Keratinocyte (primary cell): ENCODE measurements at places on chromosomes 16 and 17. TPM values are rescaled to one million over a fixed set of nuclear protein-coding genes. Genes with fewer than 3 reads are reported as not detected.

- no peak for DNase-seq
- no peaks in the 10 kb centered on the region for H3K36me3 ChIP-seq
- no peak overlapping the region for H3K4me3 ChIP-seq
- peaks cover 4% of the 10 kb centered on the region for H3K4me1 ChIP-seq
- peaks cover 17% of the 10 kb centered on the region for H3K27me3 ChIP-seq
- no peak overlapping the region for H3K27ac ChIP-seq
Measured at GRCh38 chr16:27445502-27446175, 43.7 kb downstream of the IL21R start.

Gene PPM1E
- polyA plus RNA-seq, result 0.01 TPM in 2 of 3 replicates, not detected in the other

Gene CCL16
- not detected in 3 replicates for polyA plus RNA-seq

- H3K27me3 ChIP-seq, result peaks cover 58% of the 10 kb centered on the region
- H3K27ac ChIP-seq, result no peak overlapping the region
- no peak for DNase-seq
- no peaks in the 10 kb centered on the region for H3K36me3 ChIP-seq
Measured at GRCh38 chr16:1338119-1338730, 4.8 kb downstream of the BAIAP3 start.

Gene TPSD1
- not detected in 3 replicates for polyA plus RNA-seq

DNA sequence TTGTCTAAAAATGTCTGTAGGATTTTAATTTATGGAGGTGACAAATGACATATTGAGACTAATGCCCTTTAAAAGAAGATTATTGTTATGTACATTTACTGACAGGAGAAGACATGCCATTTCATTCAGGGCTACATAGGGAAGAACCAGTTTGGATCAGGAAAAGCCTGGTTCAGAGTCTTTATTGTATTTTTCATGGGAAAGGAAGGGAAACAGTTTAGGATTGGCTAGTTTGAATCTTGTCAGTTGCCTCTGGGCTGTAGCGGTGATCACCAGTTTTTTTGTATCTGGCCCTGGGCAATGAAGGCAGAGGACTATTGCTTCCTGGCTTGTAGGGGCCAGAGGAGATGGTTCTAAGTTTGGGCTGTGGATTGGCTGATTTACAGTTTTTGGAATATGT lies 31.8 kb downstream of the NSRP1 start:
- no peak for DNase-seq
- no peaks in the 10 kb centered on the region for H3K36me3 ChIP-seq
- no peak overlapping the region for H3K27ac ChIP-seq
- H3K4me3 ChIP-seq, result no peak overlapping the region
- H3K4me1 ChIP-seq, result peaks cover 6% of the 10 kb centered on the region

Gene FN3K
- 0.10 to 0.35 TPM (median 0.32 TPM) in 3 replicates for polyA plus RNA-seq

Gene NPIPA5
- 7.7 to 10.3 TPM (median 9.4 TPM) in 3 replicates for polyA plus RNA-seq

DNA sequence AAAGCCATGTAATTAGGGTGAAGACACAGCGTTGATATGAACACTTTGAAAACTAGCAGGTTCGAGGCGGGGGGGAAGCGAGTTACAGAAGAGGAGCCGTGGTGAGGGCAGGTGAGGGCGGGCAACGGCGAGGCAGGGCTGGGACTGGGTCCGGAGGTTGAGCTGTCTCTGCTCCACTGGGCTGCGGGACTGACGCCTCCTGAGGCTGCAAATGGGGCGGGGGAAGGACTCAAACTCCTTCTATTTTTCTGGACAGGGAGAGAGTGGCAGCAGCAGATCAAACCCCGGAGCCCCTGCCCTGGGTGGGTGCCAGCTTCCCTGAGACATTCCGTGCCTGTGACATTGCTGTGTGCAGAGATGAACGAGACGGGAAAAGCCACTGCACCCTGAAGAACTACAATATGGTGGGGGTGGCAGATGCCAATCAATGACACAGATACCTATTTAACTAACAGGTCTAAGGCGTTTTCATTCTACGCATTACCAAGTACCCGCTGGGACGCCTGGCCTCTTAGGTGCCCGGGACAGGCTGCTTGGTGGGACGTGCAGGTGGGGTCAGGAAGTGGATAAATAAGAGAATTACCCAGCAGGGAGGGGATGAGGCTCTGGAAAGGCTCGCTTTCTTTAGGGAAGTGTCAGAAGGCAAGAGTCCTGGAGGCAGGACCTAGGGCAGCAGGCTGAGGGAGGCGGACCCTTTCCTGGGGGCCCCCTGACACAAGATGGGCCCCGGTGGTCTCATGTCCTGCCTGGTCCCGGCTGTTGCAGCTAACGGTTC lies 30.4 kb downstream of the RPH3AL start:
- no peak overlapping the region for H3K27ac ChIP-seq
- peaks cover 4% of the 10 kb centered on the region for H3K27me3 ChIP-seq
- no peak for DNase-seq

- H3K27ac ChIP-seq, result no peak overlapping the region
- no peaks in the 10 kb centered on the region for H3K27me3 ChIP-seq
- H3K4me1 ChIP-seq, result no peaks in the 10 kb centered on the region
- H3K4me3 ChIP-seq, result no peak overlapping the region
Measured at GRCh38 chr16:80150978-80151721, 389.6 kb upstream of the DYNLRB2 start.

Gene ABCA10
- 0.14 to 0.99 TPM (median 0.46 TPM) in 3 replicates for polyA plus RNA-seq

- no peaks in the 10 kb centered on the region for H3K27me3 ChIP-seq
- H3K27ac ChIP-seq, result peak overlapping the region; percentile 99
- H3K36me3 ChIP-seq, result peaks cover 2% of the 10 kb centered on the region
Measured at GRCh38 chr17:37488009-37488604, 1.6 kb upstream of the DUSP14 start.

DNA sequence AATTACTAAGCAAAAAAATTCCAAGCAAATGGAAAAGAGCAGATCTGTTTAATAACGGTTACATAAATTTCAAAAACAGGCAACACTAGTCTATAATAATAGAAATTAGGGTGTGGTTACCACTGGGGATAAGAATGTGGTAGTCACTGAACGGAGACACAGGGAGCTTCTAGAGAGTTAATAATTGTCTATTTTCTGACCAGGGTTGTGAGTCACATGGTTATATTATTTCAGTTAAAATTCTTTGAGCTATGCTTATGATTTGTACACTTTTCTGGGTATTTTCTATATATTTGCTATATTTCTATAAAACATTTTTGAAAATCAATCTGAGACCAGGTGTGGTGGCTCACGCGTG lies 433.9 kb upstream of the MAF start:
- DNase-seq, result no peak
- no peaks in the 10 kb centered on the region for H3K36me3 ChIP-seq
- H3K4me1 ChIP-seq, result peaks cover 14% of the 10 kb centered on the region
- H3K27me3 ChIP-seq, result no peaks in the 10 kb centered on the region

- H3K27ac ChIP-seq, result no peak overlapping the region
- H3K27me3 ChIP-seq, result no peaks in the 10 kb centered on the region
- H3K36me3 ChIP-seq, result no peaks in the 10 kb centered on the region
- no peak overlapping the region for H3K4me3 ChIP-seq
- peaks cover 6% of the 10 kb centered on the region for H3K4me1 ChIP-seq
- no peak for DNase-seq
Measured at GRCh38 chr17:14815079-14815478, 450.0 kb downstream of the PMP22 start.

DNA sequence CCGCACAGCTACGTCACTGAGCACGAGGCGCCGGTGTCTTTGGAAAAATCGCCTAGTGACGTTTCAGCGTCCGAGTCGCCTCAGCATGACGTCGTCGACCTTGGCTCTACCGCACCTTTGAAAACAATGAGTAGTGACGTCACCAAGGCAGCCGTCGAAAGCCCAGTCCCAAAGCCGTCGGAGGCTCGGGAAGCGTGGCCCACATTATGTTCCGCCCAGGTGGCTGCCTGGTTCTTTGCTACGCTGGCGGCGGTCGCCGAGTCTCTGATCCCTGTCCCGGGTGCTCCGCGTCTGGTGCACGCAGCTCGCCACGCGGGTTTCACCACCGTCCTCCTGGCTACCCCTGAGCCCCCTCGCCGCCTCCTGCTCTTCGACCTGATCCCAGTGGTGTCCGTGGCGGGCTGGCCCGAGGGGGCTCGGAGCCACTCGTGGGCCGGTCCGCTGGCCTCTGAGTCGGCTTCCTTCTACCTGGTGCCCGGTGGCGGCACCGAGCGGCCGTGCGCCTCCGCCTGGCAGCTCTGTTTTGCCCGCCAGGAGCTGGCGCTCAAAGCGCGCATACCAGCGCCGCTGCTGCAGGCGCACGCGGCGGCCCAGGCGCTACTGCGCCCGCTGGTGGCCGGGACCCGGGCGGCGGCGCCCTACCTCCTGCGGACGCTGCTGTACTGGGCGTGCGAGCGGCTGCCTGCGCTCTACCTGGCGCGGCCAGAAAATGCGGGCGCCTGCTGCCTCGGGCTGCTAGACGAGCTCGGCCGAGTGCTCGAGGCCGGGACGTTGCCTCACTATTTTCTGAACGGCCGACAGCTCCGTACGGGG lies 1.5 kb downstream of the TMEM102 start:
- no peak for DNase-seq
- peaks cover 42% of the 10 kb centered on the region for H3K4me1 ChIP-seq
- H3K27ac ChIP-seq, result peak overlapping the region; percentile 95
- H3K36me3 ChIP-seq, result no peaks in the 10 kb centered on the region

GRCh38 chr17:4444782-4445473 lies 11.2 kb downstream of the SPNS3 start:
- no peaks in the 10 kb centered on the region for H3K36me3 ChIP-seq
- no peak overlapping the region for H3K4me3 ChIP-seq
- no peak overlapping the region for H3K27ac ChIP-seq
- peaks cover 23% of the 10 kb centered on the region for H3K27me3 ChIP-seq

DNA sequence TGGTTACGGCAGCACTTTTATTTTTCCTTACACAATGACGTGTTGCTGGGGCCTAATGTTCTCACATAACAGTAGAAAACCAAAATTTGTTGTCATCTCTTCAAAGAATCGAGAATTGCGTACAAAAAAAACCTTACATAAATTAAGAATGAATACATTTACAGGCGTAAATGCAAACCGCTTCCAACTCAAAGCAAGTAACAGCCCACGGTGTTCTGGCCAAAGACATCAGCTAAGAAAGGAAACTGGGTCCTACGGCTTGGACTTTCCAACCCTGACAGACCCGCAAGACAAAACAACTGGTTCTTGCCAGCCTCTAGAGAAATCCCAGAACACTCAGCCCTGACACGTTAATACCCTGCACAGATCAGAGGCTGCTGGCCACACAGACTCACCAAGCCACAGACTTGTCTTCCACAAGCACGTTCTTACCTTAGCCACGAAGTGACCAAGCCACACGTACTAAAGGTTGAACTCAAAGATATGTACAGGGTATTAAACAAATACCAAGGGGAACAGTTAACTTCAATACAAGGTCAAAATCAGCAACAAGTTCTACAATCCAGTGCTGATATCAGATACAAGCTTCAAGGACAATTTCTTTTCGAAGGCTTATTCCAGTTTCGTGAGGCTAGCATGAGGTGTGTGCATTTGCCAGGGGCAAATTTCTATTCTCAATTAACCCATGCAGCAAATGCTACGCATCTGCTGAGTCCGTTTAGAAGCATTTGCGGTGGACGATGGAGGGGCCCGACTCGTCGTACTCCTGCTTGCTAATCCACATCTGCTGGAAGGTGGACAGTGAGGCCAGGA lies 2.4 kb downstream of the ACTG1 start:
- H3K4me1 ChIP-seq, result peaks cover 4% of the 10 kb centered on the region
- peak overlapping the region; percentile 97 for H3K4me3 ChIP-seq
- peak overlapping the region; percentile 19 for H3K27ac ChIP-seq
- DNase-seq, result no peak

DNA sequence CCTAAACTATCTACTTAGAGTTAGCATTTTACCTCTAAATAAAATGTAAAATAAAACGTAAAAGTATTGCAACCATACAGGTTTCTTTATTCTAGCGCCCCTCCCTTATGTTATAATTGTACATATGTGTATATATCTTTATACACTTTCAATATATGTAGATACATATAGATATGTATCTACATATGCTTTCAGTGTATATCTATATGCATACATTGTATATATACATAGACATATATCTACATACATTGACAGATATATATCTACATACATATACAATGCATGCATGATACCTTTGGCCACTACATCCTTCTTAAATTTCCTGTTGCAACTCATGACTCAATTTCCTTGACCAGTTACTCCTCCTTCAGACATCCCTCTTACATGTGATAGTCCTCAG lies 16.7 kb downstream of the BPTF start:
- no peaks in the 10 kb centered on the region for H3K27me3 ChIP-seq
- no peak overlapping the region for H3K27ac ChIP-seq
- no peak overlapping the region for H3K4me3 ChIP-seq
- no peaks in the 10 kb centered on the region for H3K36me3 ChIP-seq

Gene SYT17
- 0.04 to 0.23 TPM in 2 of 3 replicates, not detected in the other for polyA plus RNA-seq

GRCh38 chr16:2095315-2095853 lies 40.3 kb downstream of the PKD1 start:
- peaks cover 19% of the 10 kb centered on the region for H3K36me3 ChIP-seq
- no peak overlapping the region for H3K4me3 ChIP-seq
- no peaks in the 10 kb centered on the region for H3K27me3 ChIP-seq
- no peak overlapping the region for H3K27ac ChIP-seq
- DNase-seq, result no peak

Gene TP53TG3D
- polyA plus RNA-seq, result 0.13 to 0.29 TPM (median 0.22 TPM) in 3 replicates

Gene CD79B
- 0.07 to 0.24 TPM (median 0.08 TPM) in 3 replicates for polyA plus RNA-seq

DNA sequence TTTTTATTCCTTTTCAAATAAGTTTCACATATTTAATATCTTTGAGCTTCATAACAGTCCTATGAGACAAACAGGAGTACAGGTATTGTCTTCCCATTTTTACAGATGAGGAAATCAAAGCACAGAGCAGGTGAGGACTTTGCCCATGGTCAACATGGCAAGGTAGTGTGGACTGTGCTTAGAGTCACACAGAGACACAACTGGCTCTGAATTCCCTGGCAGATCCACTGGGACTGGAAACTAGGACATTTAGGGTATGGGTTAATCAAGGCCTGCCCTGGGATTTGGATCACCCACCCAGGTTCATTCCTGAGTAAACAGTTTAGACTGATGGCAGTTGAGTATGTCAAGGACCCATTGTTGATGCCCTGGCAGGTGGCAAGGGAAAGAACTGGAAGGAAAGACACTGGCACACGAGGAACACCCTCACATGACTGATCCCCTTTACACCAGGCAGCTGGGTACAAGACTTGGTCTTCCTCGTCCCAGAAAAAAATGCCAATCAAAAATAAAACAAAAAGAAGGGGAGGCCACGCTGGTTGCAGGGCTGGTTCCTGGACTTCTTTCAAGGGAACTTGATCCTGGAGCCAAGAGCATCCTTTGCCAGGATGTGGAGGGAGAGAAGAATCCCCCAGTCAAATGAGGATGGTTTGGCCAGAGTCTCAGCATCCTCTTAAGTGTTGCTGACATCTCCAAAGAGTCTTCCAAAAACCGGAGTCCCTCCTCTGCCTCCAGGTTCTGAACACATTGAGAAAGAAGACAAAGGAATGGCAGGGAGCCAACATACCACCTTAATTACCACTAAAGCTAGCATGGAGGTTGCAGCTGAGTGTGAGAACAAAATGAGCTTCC lies 34.9 kb downstream of the CHD9 start:
- H3K4me3 ChIP-seq, result no peak overlapping the region
- no peak for DNase-seq
- no peaks in the 10 kb centered on the region for H3K27me3 ChIP-seq

DNA sequence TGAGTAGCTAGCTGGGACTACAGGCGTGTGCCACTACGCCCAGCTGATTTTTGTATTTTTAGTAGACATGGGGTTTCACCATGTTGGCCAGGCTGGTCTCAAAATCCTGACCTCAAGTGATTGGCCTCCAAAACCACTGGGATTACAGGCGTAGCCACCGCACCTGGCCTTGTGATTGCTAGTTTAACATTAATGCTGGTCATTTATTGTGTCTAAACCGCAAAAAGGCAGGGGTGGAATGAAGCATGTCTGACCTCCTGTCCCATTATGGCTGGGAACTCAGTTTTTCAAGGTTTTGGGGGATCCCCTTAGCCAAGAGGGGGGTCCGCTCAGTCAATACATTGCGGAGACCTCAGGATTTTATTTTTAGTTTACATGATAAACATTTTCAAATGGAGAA lies 10.7 kb upstream of the CNGB1 start:
- no peak for DNase-seq
- H3K36me3 ChIP-seq, result no peaks in the 10 kb centered on the region
- no peak overlapping the region for H3K4me3 ChIP-seq
- H3K27ac ChIP-seq, result no peak overlapping the region
- H3K27me3 ChIP-seq, result peaks cover 6% of the 10 kb centered on the region
